ENCODE measurements at places on chromosomes 5 and 9.

GRCh38 chr9:108095496-108095895 lies 605.9 kb upstream of the KLF4 start:
- DNase-seq: no peak

- DNase-seq: no peak
These were observed 394.5 kb downstream of the NFIB start for GRCh38 chr9:13919401-13919800.

- DNase-seq: no peak
These were observed 55.2 kb upstream of the STXBP1 start for GRCh38 chr9:127556871-127557270.

DNA sequence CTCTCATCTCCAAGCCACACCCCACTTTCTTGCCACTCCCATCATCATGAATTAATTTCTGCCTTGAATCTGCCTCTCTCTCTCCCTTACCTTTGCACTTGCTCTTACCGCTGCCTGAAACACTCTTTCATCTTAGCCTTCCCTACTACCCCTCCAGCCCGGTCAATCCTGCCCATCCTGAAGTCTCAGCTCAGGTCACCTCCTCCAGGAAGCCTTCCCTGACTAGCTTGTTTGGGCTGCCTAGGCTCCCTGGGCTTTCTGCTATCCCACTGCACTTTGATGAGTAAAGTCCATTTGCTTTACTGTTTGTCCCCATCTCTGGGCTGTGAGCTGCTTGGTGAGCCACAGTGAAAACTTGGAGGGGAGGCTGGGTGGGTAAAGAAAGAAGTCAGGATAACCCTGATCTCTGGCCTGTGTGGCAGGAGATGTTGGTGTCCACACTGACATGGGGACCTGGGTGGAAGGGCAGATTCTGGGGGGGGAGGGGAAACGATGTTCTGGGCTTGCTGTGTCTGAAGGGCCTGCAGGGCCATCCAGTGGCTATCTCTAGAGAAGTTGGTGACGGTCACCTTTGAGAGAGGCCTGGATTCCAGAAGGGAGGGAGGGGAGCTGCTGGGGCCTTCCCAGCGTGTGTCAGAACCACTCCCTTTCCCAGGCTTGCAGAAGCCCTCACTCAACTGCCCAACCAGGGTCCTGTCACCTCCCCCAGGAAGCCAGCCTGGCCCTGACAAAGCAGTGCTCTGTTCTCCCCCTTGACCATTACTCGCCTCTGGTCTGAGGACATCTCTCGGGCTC lies 75.0 kb upstream of the DAB2IP start:
- no peak for DNase-seq

- no peak for DNase-seq
These were observed 2.9 kb downstream of the SPTAN1 start for GRCh38 chr9:128555180-128555721.

- DNase-seq: no peak
These were observed 82.7 kb upstream of the IL7R start for GRCh38 chr5:35773967-35774366.

Data from CD4-positive, alpha-beta T cell treated with Interleukin-1 beta for 1 hour (primary cell).